ENCODE measurements at places on chromosomes 3 and 15.

GRCh38 chr3:80643421-80643820, 875.6 kb upstream of the ROBO1 start:
- DNase-seq = no peak

- DNase-seq = no peak
These were observed 292.1 kb downstream of the LPP start for GRCh38 chr3:188446014-188446413.

GRCh38 chr3:107975529-107976201, 115.2 kb downstream of the CD47 start:
- no peak for DNase-seq

DNA sequence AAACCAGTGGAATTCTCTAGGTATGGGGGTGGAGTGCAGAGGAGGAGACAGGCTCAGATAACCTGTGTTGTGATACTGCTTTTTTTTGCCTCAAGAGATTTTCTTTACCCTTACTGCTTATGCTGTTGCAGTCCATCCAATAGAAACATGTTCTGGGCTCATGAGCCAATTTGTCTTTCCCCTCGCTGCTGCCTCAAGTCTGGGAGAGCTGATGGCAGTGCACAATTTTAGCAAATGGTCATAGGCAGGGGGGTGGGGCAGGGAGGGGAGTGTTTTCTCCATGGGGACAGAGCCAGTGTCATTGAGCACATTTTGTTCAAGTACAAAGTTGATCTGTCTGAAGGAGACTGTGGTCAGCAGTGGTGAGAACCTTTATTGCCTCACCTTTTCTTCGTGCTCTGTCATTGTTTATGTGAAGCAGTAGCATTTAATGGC, 134.9 kb downstream of the MBNL1 start:
- DNase-seq = no peak

GRCh38 chr3:81666502-81667121, 94.8 kb downstream of the GBE1 start:
- DNase-seq = no peak

- DNase-seq = no peak
These were observed 355.1 kb upstream of the WNT5A start for GRCh38 chr3:55842204-55842603.

DNA sequence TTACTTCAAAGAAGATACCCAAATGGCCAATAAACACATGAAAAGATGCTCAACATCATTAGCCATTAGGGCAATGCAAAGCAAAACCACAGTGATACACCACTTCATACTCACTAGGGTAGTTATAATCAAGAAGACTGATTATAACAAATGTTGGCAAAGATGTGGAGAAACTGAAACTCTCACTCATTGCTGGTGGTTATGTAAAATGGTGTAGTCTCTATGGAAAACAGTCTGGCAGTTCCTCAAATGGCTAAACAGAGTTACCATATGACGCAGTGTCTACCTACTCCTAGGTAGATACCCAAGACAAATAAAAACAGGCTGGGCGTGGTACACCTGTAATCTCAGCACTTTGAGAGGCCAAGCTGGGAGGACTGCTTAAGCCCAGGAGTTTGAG, 3.5 kb upstream of the ZFAND6 start:
- no peak for DNase-seq

- DNase-seq = no peak
These were observed 213.0 kb downstream of the FMN1 start for GRCh38 chr15:32981536-32981935.

Data from AG04450 (cell line).